Activated CD4-positive, alpha-beta memory T cell treated with anti-CD3 and anti-CD28 coated beads for 36 hours (primary cell): ENCODE measurements at places on chromosomes 2 and 18. TPM values are rescaled to one million over a fixed set of nuclear protein-coding genes. Genes with fewer than 3 reads are reported as not detected.

The GAREM2 gene
- total RNA-seq, result 2.8 TPM

The CD207 gene
- not detected for total RNA-seq

The HRH4 gene
- total RNA-seq, result 0.65 TPM

The CAPN13 gene
- total RNA-seq, result not detected

The ALS2 gene
- total RNA-seq, result 12.6 TPM

The GAL3ST2 gene
- total RNA-seq, result 0.93 TPM

The HAAO gene
- 0.17 TPM for total RNA-seq
